ENCODE measurements at places on chromosomes 2 and 18.

- DNase-seq: peak; percentile 40
- no peaks in the 10 kb centered on the region for H3K27me3 ChIP-seq
- peaks cover 6% of the 10 kb centered on the region for H3K36me3 ChIP-seq
- H3K4me3 ChIP-seq: no peak overlapping the region
Observed at GRCh38 chr2:85017411-85018048, 46.6 kb downstream of the KCMF1 start.

DNA sequence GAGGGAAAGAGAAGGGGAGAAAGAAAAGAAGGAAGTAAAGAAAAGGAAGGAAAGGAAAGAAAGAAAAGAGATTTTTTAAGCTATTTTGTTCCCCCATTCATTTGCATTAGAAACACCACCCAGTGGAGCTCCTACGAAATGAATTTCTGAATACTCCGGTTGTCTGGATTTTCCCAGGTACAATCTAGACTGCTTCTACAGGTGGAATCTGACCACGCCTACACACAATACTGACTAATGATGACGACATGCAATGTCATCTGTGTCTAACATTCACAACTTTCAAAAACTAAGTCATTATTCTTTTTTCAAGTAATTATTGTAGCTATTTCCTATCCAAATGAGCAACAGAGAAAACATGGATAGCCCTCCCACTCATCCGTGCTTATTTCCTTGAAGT is 121.7 kb downstream of the ZNF516 start:
- peaks cover 35% of the 10 kb centered on the region for H3K4me1 ChIP-seq
- no peak overlapping the region for H3K27ac ChIP-seq
- peaks cover 2% of the 10 kb centered on the region for H3K36me3 ChIP-seq
- no peaks in the 10 kb centered on the region for H3K27me3 ChIP-seq
- DNase-seq: no peak

DNA sequence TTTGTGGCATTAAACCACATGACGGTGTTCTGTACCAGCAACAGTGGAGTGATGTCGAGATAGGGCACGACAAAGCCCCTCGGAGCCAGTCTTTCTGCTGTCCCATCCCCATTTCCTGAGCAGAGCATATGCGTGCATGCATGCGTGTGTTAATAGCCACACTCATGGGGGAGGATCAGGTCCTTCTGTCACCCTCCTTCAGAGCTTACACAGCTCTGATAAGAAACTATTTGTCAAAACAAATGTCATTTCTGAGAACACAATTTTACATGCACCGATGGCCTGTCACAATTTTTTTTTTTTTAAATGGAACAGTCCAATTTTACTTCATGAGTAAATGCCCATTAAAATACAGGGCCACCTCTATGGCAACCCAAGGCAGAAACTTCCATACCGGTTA is 95.9 kb upstream of the ZBTB14 start:
- no peaks in the 10 kb centered on the region for H3K4me1 ChIP-seq
- H3K27me3 ChIP-seq: no peaks in the 10 kb centered on the region
- DNase-seq: no peak
- no peaks in the 10 kb centered on the region for H3K36me3 ChIP-seq

DNA sequence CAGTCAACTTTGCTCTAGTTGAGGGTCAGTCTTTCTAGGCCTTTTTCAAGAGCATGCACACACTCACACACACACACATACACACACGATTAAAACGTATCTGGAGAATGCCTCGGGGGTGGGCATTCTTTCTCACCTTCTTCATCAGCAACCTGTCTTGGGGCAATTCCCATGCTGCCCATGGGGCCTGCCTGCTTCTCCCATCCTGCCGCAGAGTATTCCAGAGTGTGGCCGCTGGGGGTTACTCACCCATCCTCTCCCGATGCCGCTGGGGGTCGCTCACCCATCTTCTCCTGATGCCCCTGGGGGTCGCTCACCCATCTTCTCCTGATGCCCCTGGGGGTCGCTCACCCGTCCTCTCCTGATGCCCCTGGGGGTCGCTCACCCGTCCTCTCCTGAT is 10.8 kb upstream of the ALLC start:
- no peak overlapping the region for H3K4me3 ChIP-seq
- DNase-seq: no peak
- peaks cover 16% of the 10 kb centered on the region for H3K4me1 ChIP-seq
- H3K27ac ChIP-seq: no peak overlapping the region
- peaks cover 2% of the 10 kb centered on the region for H3K27me3 ChIP-seq

- H3K4me3 ChIP-seq: no peak overlapping the region
- no peak overlapping the region for H3K27ac ChIP-seq
- H3K4me1 ChIP-seq: no peaks in the 10 kb centered on the region
- no peaks in the 10 kb centered on the region for H3K27me3 ChIP-seq
Observed at GRCh38 chr2:42906557-42907411, 114.4 kb upstream of the HAAO start.

GRCh38 chr2:226813148-226813701 is 13.6 kb upstream of the IRS1 start:
- no peaks in the 10 kb centered on the region for H3K27me3 ChIP-seq
- H3K36me3 ChIP-seq: no peaks in the 10 kb centered on the region
- no peaks in the 10 kb centered on the region for H3K4me1 ChIP-seq
- DNase-seq: no peak
- no peak overlapping the region for H3K4me3 ChIP-seq

DNA sequence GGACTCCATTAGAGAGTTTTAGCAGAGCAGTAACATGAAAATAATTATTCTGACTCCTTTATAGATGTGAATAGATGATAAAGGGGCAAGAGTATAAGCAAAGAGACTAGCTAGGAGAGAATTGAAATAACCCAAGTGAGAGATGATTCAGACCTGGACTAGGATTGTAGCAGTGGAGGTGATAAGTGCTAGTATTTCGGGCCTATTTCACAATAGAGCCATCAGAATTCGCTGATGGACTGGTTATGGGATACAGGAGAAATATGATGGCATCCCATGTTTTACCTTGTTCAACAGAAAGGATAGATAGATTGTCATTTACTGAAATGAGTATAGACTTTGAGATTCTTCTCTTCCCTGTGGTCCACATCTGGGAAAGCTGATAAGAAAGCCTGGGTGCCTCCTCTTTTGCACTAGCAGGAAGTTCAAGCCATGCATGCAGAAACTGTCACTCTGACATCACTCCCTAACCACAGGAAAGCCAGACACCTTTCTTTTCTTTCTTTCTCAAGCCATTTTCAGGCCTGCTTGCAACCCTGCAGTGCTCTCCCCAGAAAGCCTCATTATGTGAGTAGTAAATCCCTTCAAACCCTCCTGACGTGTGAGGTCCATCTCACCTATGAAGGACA is 25.3 kb downstream of the DYNAP start:
- H3K4me3 ChIP-seq: no peak overlapping the region
- no peak overlapping the region for H3K27ac ChIP-seq
- H3K36me3 ChIP-seq: no peaks in the 10 kb centered on the region
- peaks cover 3% of the 10 kb centered on the region for H3K27me3 ChIP-seq
- no peaks in the 10 kb centered on the region for H3K4me1 ChIP-seq

GRCh38 chr2:16663121-16663905 is 2.3 kb downstream of the CYRIA start:
- H3K4me1 ChIP-seq: peaks cover 25% of the 10 kb centered on the region
- no peak overlapping the region for H3K4me3 ChIP-seq
- no peak overlapping the region for H3K27ac ChIP-seq
- peaks cover 30% of the 10 kb centered on the region for H3K27me3 ChIP-seq
- H3K36me3 ChIP-seq: no peaks in the 10 kb centered on the region

DNA sequence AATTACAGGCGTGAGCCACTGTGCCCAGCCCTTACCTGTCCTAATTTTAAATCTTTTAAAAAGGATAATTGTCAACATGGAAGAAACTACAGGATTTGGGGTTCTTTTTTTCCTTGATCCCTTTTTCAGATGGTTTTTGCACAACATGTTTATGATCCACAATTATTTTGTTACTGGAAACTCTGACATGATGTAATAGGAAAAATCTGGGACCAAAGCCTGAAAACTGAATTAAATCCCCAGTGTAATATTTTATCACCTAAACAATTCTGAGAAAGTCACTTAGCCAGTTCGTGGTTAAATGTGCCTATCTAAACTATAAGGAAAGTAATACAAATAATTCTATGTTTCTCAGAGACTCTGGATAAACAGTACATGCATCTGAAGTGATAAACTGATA is 1649.7 kb downstream of the LRP1B start:
- no peaks in the 10 kb centered on the region for H3K36me3 ChIP-seq
- H3K4me3 ChIP-seq: no peak overlapping the region
- no peaks in the 10 kb centered on the region for H3K4me1 ChIP-seq
- no peak for DNase-seq
- no peaks in the 10 kb centered on the region for H3K27me3 ChIP-seq

GRCh38 chr2:149908726-149909683 is 321.4 kb upstream of the MMADHC start:
- no peaks in the 10 kb centered on the region for H3K27me3 ChIP-seq
- H3K36me3 ChIP-seq: no peaks in the 10 kb centered on the region
- H3K4me3 ChIP-seq: no peak overlapping the region

- no peak overlapping the region for H3K27ac ChIP-seq
- no peaks in the 10 kb centered on the region for H3K27me3 ChIP-seq
- no peak overlapping the region for H3K4me3 ChIP-seq
- no peaks in the 10 kb centered on the region for H3K36me3 ChIP-seq
- H3K4me1 ChIP-seq: no peaks in the 10 kb centered on the region
Observed at GRCh38 chr18:73663581-73663980, 484.1 kb downstream of the FBXO15 start.

DNA sequence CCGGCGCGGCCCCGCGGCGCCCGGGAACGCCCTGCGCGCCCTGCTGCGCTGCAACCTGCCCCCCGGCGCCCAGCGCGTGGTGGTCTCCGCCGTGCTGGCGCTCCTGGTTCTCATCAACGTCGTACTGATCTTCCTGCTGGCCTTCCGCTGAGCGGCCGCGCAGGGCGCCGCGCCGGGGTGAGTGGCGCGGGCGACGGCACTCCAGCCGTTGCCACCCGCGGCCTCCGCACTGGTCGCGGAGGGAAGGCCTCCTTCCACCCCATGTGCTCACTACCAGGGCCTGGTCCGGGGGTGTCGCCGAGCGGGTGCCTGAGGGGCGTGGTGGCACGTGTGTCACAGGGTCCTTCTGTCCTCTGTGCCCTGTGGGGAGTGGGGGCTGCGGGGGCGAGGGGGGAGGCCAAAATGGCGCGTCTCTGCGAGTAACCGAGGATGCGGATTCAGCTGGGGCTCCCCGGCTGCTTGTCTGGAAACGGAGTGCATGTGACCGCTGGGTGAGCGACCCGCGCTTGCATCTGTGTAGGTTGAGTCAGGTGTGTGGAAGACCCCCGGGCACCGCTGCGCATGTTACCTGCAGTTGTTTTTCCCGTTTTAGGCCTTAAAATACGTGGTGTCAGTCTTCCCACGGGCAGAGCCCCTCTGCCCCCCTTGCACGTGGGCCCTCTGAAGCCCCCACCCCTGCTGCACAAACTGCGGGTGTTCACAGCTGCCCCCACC is 58.0 kb downstream of the FAM168B start:
- H3K4me3 ChIP-seq: no peak overlapping the region
- H3K36me3 ChIP-seq: no peaks in the 10 kb centered on the region
- no peak overlapping the region for H3K27ac ChIP-seq

- H3K4me3 ChIP-seq: peak within 1 kb of the TSS; percentile 91
- H3K4me1 ChIP-seq: peaks cover 12% of the 10 kb centered on the region
- H3K36me3 ChIP-seq: no peaks in the 10 kb centered on the region
- H3K27ac ChIP-seq: peak within 1 kb of the TSS; percentile 80
- H3K27me3 ChIP-seq: no peaks in the 10 kb centered on the region
Observed at GRCh38 chr2:170928824-170929685, at the start of gene GORASP2. GORASP2 (plus strand) TSS chr2:170929253; CDS start chr2:170929341, 88 bp downstream.

GRCh38 chr2:38141501-38141900 is 65.5 kb upstream of the CYP1B1 start:
- H3K4me1 ChIP-seq: no peaks in the 10 kb centered on the region
- peaks cover 5% of the 10 kb centered on the region for H3K27me3 ChIP-seq
- no peak overlapping the region for H3K27ac ChIP-seq
- no peaks in the 10 kb centered on the region for H3K36me3 ChIP-seq
- H3K4me3 ChIP-seq: no peak overlapping the region
- DNase-seq: no peak

DNA sequence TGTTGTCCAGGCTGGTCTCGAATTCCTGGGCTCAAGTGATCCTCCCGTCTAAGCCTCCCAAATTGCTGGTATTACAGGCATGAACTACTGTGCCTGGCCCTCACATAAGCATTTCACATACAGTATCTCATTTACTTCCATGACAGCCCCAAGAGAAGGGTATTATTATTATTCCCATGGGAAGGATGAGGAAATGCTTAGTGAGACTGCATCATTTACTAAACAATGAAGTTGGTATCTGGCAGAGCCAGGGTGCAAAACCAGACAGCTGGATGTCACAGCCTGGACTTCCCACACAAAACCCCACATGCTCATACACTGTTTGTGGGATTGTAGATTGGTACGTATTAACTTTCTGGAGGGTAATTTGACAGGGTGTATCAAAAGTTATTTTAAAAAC is 29.9 kb downstream of the DAPL1 start:
- no peaks in the 10 kb centered on the region for H3K27me3 ChIP-seq
- H3K27ac ChIP-seq: no peak overlapping the region
- no peak overlapping the region for H3K4me3 ChIP-seq
- H3K4me1 ChIP-seq: no peaks in the 10 kb centered on the region
- H3K36me3 ChIP-seq: no peaks in the 10 kb centered on the region
- DNase-seq: no peak

DNA sequence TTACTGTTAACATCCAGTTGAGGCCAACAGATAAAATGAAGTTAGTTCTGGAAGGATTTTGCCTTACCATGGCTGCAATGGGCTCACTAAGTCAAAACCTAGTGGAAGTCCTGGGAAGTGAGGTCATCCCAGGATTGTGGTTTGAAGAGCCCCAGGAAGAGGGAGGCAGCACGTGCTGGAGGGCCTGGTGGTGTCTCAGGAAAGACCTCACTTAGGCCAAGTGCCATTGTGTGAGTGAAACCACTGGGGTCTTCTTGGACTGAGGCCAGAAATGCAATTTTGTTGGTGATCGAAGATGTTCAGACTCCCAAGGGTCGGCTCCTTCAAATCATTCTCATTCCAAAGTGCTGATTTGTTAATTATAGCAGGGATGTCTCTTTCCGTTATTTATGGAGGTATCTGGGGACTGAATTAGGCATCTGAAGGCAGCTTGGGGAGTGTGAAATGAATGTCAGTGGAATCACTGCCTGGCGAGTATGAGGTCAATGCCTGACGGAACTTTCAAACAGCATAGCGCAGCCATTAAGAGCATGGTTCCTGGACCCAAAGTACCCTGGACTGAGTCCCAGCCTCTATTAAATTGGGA is 60.0 kb downstream of the IL1R2 start:
- no peaks in the 10 kb centered on the region for H3K4me1 ChIP-seq
- H3K27me3 ChIP-seq: no peaks in the 10 kb centered on the region

Data from CD4-positive, alpha-beta T cell (primary cell).